ENCODE measurements at places on chromosomes 13 and 19.

GRCh38 chr13:102556806-102557205 is 40.0 kb upstream of the TPP2 start:
- no peak for DNase-seq

- no peak for DNase-seq
These were observed 307.6 kb downstream of the SPRY2 start for GRCh38 chr13:80033286-80033685.

DNA sequence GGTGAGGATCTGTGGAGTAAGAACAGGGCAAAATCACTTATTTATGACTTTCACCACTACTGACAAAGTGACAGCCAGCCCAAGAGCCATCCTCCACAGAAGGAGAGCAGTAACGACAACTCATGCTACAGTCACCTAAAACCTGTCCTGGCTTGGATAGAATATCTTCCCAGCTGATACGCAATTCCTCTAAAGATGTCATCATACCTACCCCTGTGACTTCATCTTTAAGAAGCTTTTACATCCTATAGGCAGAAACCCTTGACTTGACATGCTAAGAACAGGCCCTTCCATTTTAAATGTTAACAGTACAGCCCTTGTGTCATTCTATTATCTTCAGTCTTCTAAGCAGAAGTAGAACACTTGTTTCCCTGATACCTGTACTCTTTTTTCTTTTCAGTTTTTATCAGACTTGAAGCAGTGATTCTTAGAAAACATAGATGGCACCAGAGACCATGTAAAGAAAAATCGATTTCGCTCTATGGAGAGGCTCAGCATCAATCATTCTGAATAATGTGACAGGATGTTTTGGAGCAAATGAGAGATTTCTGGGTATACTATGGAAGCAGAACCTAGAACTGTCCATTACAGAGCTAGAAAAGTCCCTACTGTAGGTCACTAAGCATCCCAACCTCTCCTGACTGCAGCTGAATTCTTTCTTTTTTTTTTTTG is 20.1 kb downstream of the STOML3 start:
- no peak for DNase-seq

DNA sequence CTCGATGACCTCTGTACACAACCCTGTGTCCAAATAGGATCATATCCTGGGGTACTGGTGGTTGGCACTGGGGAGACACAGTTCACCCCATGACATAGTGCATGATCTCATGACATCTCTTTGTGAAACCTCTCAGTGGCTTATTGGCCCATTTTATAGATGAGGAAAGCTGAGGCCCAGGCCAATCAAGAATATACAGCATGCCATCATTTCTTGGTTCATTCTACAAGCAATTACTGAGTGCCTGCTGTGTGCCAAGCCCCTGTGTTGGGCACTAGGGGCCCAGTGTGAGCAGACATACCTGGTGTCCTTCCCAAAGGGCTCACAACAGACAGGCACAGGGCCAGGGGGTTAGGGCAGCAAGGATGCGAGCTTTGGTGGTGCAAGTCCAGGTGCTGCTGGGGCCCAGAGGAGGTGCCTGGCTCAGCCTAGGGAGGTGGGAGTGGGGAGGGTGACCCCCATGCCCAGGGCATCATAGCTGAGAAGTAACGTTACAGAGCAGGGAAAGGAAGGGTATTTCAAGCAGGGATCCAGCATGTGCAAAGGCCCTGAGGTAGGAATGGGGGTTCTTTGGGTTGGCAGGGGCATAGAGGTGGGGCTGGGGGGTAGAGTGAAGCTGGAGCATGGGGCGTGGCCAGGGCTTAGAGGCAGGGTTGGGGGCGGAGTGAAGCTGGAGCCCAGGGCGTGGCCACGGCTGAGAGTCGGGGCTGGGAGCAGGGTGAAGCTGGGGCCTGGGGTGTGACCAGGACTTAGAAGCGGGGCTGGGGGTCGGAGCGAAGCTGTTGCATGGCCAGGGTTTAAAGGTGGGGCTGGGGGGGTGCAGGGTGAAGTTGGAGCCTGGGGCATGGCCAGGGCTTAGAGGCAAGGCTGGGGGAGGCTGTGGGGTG is 20.7 kb downstream of the COLGALT1 start:
- DNase-seq, result no peak

- DNase-seq, result no peak
These were observed 897 bp downstream of the ETHE1 start for GRCh38 chr19:43525836-43526771.

DNA sequence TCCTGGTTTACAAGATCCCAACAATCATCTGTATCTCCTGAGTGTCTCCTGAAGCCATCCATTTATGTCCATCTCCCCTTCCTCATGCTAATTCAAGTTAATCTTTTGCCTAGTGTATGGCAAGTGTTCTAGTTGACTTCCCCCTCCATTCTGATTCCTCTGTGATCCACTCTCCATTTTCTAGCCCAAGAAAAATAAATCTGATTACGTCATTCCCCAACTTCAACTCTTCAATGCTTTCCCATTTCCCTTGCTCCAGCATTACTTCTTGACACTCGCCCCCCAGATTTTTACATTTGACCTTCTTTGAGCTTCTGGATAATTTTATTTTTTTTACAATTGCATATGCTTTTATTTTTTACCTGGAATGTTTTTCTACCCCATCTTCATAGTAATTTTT is 640.8 kb downstream of the TBC1D4 start:
- DNase-seq, result no peak

- no peak for DNase-seq
These were observed 6.9 kb downstream of the PNKP start for GRCh38 chr19:49860336-49861102.

DNA sequence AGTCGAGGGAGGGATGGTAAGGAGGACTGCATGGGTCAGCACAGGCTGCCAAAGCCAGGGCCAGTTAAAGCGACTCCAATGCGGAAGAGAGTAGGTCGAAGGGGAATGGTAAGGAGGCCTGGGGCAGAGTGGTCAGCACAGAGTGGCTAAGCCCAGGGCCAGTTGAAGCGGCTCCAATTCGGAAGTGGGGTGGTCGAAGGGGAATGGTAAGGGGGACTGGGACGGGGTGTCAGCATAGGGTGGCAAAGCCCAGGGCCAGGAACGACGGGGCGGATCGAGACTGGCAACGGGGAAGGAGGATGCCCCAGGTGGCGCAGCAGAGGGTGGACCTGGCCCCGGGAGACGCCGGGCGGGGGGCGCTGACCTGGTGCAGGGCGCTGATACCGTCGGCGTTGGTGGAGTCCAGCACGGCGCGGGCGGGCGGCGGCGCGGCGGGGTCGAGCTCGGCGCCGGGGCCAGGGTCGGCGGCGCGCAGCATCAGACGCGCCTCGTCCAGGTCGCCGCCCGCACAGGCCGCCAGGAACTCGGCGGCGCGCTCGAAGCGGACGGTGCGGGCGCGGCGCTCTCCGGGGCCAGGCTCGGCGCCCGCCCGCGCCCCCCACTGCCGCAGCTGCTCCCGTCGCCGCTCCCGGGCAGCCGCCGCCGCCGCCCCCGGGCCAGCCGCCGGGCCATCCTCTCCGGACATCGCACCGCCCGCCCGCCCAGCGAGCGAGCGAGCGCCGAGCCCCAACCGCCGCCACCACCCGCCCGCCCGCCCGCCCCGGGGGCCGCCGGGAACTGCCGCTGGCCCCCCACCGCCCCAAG is at the start of gene PPP1R12C:
TSS of gene PPP1R12C (minus strand) at position 779 of the 804 bp plus-strand sequence. CDS start at position 685, 94 bp downstream.
- no peak for DNase-seq

- DNase-seq, result no peak
These were observed 471 bp downstream of the DACH1 start for GRCh38 chr13:71866335-71867130.

DNA sequence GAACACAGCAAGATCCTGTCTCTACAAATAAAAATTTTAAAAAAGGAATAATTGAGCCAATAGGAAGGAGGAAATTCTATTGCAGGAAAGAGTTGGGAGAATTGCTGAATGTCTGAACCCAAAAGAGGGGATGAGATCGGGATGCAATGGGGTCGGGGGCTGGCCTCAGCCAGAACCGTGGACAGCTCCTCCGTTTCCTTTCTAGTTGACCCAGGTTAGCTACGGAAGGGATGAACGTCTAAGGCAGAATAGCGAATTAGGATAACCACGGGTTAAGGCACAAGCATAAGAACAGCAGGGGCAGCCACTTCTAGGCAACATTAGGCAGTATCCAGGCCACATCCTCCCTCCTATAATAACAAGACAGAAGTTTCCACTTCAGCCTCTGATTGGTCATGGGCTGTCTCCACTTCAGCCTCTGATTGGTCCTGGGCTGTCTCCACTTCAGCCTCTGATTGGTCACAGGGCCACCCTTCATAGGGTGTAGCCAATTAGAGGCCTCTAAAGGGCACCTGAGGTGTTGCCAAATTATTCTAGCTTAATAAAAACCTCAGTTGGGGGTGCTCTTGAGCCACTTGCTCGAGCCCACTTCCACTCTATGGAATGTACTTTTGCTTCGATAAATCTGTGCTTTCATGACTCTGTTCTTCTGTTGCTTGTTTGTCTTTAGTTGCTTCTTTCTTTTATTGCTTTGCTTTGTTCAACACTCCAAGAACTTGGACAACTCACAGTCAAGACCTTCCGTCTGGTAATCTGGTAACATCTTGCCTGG is 24.9 kb upstream of the TPM4 start:
- no peak for DNase-seq

DNA sequence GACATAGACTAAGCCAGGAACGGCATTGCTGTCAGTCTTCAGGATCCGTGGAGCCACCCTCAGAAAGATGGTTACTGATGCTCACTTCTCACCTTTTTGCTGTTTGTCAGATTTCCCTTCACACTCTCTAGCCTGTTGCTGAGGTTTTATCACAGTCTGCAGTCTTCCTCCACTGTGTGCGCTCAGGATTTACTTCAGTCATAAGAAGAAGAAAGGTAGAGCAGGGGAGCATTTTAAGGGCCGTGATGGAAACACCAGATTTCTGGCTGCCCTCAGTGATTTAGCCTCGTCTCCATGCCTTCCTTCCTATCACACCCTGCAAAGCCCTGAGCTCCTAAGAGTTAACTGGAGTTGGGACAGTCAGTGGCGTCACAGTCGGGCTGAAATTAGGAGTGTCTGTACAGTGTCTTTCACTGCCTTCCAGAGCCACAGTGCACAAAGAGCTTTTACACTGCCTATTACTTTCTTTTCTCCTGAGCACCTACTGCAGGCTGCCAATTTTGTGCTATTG is 60.0 kb upstream of the GPR183 start:
- no peak for DNase-seq

- DNase-seq, result no peak
These were observed 6.7 kb upstream of the ZNF761 start for GRCh38 chr19:53424968-53425597.

DNA sequence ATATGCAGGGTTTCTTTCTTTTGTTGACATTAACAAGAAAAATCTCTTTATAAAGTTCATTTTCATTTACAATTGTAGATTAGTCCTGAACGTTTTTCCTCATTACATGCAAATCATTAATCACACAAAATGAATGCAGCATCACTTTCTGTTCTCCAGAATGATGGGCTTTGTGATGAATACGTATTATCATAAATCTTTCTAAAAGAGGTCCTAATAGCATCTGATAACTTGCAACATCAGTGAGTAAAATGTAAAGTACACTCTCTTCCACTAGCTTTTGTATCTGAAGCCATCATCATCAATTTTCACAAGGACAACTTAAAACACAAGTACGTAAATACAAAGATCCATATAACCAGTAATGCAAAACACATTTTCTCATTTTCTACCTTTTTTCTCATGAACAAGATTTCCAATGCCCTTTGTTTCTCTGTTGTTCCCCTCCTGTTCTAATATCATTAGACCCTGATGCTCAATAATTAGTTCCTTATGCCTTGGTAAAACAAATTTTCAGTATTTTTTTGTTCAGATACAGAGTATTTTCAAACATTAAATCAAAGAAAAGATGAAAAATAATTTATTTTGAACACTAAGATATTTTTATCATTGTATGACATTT is 437.4 kb upstream of the MIR17HG start:
- DNase-seq, result no peak

- no peak for DNase-seq
These were observed 6.4 kb downstream of the LYL1 start for GRCh38 chr19:13095934-13096927.

GRCh38 chr19:18759304-18759994 is 31.7 kb downstream of the COMP start:
- DNase-seq, result no peak

DNA sequence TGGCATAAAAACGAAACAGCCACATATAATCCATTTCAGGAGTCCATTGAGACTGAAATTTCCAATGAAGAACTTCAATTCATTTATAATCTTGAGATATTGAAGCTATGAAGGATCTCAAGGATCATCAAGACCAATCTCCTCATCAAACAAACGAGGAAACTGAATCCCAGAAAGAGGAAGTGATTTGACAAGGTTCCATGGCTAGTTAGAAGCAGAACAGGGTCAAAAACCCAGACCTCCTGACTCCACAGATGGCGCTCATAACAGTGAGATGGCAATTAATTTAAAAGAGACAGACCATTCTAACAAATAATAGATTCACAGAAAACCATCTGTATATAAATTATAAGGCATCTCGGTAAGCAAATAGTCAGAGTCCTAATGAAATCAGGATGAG is 229.7 kb downstream of the KCTD12 start:
- DNase-seq, result no peak

- no peak for DNase-seq
These were observed 6.5 kb downstream of the SIGLEC7 start for GRCh38 chr19:51148580-51148979.

DNA sequence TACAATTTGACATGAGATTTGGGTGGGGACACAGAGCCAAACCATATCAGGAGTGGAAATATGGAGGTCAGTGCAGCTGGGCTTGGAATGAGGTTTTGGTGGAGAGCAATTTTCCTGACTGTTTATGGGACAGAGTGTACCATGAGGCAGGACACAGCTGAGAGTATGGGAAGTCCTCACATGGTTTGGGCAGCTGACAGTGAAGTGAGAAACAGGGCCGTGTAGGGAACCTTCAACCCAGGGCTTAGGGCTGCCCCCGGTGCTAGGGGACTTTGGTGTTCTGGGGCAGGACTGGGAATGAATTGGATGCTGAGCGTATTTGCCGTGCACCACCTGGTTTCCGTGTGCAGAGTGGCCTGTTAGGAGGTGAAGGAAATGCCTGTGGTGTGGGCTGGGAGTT is 6.1 kb downstream of the ZNF548 start:
- DNase-seq, result no peak

DNA sequence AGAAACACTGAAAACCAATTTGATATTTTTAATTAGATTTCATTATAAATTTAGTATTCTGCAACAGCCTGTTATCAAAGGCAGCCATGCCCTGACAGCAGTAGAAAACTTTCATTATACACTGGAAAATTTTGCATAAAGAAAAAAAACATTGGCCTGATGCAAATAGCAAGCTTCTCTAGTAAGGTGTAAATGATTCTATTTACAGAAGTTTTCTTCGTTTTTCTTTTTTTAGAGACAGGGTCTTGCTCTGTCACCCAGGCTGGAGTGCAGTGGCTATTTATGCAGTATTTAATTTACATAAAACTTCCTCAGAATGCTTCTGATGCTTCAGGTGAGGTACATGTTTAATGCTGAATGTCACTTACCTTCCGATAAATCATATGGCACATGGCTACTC is 67.0 kb downstream of the ABCC4 start:
- DNase-seq, result no peak

GRCh38 chr13:79837741-79838450 is 356.9 kb downstream of the NDFIP2 start:
- DNase-seq, result no peak

DNA sequence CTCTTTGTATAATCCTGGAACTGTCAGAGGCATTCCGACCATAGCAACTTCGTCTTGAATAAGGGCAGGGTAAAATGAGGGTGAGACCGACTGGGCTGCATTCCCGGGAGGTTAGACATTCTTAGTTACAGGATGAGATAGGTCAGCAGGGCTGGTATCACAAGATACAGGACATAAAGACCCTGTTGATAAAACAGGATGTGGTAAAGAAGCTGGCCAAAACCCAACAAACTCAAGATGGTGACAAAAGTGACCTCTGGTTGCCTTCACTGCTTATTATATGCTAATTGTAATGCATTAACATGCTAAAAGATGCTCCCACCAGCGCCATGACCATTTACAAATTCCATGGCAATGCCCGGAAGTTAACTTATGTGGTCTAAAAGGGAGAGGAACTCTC is 27.7 kb upstream of the MBNL2 start:
- no peak for DNase-seq
